NCI-H1105 (cell line): ENCODE measurements at places on chromosomes 7 and 10.

DNA sequence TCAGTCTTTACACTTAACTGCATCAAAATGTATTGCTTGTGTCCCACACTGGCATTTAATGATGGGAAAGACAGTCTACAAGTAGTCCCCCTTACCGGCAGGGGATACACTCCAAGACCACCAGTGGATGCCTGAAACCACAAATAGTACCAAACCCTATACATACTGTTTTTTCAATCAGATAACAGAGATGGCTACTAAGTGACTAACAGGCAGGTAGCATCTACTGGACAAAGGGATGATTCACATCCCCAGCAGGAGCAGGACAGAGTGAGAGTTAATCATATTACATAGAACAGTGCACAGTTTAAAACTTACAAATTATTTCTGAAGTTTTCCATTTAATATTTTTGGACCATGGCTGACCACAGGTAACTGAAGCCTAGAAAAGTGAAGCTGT, 13.2 kb downstream of the TMEM243 start:
- no peak for DNase-seq

DNA sequence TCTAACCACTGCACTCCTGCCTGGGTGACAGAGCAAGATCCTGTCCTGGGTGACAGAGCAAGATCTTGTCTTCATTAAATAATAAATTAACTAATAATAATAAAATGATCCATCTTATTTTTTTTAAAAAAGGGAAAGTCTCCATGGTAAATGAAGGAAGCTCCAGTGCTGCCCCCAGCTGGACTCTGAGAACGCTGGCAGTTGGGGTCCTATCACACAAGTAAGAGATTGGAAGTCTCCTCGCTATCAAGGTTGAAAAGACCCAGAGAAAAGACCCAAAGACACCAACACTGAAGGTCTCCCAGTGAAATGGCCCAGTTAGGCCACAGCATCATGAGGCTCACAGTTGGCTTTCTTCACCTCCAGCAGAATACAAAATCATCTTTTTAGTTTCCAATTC, 13.8 kb upstream of the C10orf67 start:
- DNase-seq: no peak

GRCh38 chr7:7125963-7126362, 56.4 kb upstream of the C1GALT1 start:
- no peak for DNase-seq

DNA sequence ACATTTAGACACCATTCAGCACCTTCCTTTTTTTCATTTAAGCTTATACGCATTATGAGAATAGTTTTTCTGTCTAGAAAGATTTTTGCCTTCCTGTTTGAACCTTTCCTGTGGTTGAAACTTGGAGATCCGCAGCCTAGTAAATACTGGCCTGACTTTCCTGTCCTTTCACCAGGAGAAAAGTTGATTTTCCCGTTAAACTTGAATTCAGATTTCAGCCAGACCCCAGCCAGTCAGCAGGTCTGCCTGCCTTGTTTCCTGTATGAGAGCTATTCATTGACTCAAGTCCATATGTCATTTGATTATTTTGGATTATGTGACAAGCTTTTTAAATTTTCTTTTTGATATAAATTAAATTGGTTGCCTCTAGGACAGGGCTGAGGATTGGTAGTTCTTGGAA, 71.5 kb downstream of the EVX1 start:
- no peak for DNase-seq

GRCh38 chr7:44348300-44348699, 22.9 kb upstream of the CAMK2B start:
- no peak for DNase-seq

DNA sequence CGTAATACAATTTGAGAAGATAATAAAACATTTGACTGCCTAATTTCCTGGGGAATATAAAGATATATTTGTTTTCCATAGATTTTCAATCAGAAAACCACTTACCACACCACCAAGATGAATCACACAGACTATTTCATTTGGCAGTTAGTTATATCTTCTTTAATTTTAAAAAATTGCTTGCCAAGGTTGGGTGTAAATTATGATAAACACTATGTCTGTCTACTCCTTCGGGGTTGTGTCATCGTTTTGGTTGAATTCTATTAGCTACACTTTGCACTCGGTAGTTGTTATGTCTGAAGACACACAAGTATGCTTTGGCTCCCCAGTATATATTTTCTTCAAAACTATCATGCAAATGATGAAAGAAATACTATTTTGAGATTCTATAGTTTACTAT, 594.8 kb upstream of the SEMA3D start:
- no peak for DNase-seq

DNA sequence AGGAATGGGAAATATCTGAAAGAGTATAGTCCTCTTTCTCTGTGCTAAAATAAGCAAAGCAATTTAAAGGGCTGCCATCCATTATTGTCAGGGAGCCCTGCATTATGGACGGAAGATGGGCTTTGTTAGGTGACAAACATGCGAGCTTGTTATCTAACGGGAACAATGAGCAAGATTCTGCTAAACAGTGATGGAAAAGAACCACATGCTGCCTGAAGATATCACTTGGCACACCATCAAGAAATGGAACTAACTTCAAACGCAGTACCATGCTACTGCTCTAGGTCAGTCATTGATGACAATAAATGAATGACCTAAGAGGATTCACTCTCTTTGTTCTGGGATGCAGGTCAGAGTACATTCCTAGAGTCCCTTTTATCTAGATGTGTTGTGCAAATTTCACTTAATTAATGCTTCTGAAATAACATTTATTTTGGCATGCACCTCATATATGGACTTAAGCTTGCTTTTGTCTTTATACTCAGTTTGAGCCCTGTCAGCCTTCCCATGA, 175.7 kb upstream of the PTN start:
- DNase-seq: no peak

- DNase-seq: no peak
Observed at GRCh38 chr10:132107949-132108877, 42.5 kb downstream of the JAKMIP3 start.

DNA sequence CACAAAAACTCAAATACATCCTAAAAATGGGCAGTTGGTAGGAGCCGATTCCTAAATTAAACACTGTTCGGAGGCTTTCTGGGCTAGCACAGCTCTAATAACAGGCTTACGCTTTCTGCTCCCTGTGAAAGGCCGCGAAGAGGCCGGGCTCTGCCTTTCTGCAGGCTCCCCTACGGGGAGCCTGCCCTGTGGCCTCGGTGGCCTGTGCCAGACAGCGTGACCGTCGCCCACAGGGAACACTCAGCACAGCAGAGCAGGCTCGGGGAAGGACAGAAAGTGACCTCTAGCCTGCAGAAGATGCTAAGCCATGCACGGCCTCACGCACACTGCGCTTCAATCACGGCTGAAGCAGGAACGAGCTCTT, 64.2 kb downstream of the DIP2C start:
- DNase-seq: no peak
